Cortex of kidney (tissue), 1 donor: ENCODE measurements at places on chromosomes 2 and 18.

DNA sequence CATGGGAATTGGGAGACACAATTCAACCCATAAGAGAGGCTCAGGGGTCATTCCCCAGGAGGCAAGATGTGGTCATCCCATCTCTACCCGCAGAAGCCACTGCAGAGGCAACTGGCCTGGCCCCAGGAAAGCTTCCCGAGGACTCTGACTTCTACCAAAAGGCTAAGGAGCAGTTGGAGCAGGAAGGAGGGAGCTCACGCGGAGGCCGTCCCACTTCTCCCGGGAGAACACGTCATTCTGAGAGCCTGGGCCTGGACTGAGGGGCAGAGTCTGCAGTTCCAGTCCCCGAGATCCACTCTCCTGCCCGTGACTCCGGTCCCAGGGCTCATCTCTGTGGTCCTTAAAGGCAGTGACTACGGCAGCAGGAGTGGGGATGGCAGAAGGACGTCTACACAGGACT lies 69.0 kb upstream of the TAF1B start:
- DNase-seq: no peak

- no peak for DNase-seq
Observed at GRCh38 chr2:97737421-97738178, 24.2 kb downstream of the ZAP70 start.

DNA sequence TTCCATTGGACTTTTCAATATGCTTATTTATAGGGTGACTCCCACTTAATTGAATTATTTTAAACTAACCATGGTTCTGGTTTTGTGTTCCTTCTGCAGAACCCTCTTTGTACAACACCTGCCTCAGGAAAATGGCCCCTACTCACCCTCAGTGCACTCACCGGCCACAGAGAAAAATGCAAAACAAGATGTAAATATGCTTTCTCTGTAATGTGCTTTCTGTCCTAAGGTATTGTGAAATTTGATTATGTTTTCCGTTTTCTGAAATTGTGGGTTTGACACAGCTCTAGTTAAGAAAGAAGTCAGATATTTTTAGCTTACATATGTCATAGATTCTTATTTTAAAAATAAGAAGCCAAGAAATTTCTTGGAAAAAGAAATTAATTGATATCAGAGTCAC lies 357.7 kb upstream of the SMIM21 start:
- no peak for DNase-seq

DNA sequence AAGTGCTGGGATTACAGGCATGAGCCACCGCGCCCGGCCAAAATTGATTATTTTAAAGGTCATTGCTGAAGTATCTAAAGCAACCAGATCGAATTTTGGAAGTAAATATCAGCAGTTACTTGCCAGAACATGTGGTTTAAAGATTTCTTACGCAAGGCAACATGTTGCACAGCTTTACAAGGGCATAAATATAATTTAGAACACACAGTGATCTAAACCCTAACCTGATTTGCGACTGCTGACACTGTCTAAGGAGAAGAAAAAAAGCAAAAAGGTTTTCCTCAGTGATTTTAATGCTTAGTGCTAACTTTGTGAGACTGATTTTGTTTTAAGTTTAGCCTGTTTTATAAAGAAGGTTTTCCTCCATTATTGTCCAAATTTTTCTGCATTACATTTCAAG lies 569.9 kb upstream of the LINC00305 start:
- no peak for DNase-seq

DNA sequence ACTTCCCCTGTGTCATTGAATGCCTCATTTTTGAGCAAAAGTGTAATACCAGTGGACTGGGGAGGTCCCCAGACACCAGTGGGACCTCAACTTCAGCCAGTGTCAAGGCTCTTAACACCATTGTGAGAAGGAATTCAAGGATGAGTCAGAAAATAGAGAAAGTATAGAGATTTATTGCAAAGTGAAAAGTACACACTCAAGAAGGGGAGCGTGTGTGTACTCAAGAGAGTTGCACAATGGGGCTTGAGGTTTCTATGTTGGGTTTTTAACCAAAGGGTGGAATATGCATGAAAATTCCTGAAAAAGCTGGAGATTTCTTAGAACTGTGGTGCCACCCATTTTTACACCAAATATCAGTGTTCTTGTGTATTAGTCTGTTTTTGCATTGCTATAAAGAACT lies 81.9 kb downstream of the ADCYAP1 start:
- no peak for DNase-seq

- DNase-seq: no peak
Observed at GRCh38 chr2:26989156-26989555, 18.7 kb downstream of the MAPRE3 start.

DNA sequence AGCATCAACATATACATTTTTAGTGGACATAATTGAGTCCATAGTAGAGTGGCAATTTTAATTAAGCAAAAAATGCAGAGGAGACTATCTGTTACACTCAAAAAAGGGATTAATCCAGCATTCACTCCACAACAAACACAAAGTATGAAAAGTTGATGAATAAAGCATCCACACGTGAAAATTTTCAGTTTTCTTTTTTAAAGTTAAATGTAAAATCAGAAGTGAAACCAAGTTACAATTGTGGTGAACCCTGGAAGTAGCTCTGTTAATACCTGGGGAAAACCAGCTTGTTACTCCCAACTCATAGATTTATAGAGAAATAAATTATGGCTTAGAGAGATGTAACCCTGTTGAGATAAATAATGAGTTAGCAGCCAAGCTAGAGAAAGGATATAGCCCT lies 807.8 kb downstream of the TRIB2 start:
- no peak for DNase-seq

- no peak for DNase-seq
Observed at GRCh38 chr18:26656431-26656943, 108.1 kb upstream of the KCTD1 start.

DNA sequence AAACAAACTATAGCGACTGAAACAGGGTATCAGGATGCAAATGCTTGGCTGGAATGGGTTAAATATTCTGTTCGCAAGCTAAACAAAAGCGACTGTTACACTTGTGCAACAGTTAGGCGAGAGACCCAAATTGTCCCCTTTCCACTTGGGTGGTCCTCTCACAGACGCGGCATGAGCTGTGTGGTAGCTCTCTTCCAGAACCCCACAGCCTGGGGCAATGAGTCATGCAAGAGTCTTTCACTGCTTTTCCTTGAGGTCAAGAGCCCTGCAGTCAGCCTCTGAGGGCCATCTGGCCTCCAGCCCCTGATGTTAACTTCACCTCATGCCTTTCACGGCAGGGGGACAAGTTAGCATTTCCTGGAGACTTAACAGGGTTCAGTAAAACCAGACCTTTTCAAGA lies 25.7 kb downstream of the SULT1C4 start:
- DNase-seq: no peak

- no peak for DNase-seq
Observed at GRCh38 chr18:13070460-13070859, 79.3 kb downstream of the CEP192 start.

- DNase-seq: no peak
Observed at GRCh38 chr2:32258242-32258641, 6.4 kb downstream of the NLRC4 start.

DNA sequence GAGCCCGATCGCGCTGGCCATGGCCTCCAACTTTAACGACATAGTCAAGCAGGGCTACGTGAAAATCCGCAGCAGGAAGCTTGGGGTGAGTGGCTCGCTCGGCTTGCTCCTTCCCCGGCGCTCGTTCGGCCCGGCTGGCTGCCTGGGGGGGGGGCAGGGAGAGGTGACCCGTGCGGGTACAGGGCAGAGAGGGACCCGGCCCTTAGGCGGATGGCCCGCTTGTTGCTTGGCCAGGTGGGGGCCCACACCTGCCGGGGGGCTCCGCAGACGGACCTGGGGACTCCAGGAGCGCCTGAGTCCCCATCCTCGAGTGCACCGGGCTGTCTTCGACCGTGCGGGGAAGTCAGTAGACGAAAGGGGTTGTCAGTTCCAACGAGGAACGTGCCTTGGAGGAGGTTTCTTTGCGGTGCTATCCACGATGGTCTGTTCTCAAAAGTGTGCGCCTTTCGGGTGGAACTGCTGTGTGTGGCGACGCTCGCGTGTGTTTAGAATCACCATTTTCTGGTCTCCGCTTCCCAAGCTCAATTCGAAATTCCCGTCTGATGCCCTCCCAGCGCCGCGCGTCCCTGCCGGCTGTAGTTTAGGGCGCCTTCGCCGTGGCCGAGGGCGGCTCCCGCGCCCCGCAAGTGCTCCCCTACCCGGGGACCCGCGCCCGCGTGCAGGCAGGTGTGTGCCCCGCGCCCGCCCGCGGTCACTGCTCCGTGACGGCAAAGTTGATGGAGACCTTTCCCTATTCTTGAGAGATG lies 711 bp downstream of the DOK6 start:
- DNase-seq: no peak

DNA sequence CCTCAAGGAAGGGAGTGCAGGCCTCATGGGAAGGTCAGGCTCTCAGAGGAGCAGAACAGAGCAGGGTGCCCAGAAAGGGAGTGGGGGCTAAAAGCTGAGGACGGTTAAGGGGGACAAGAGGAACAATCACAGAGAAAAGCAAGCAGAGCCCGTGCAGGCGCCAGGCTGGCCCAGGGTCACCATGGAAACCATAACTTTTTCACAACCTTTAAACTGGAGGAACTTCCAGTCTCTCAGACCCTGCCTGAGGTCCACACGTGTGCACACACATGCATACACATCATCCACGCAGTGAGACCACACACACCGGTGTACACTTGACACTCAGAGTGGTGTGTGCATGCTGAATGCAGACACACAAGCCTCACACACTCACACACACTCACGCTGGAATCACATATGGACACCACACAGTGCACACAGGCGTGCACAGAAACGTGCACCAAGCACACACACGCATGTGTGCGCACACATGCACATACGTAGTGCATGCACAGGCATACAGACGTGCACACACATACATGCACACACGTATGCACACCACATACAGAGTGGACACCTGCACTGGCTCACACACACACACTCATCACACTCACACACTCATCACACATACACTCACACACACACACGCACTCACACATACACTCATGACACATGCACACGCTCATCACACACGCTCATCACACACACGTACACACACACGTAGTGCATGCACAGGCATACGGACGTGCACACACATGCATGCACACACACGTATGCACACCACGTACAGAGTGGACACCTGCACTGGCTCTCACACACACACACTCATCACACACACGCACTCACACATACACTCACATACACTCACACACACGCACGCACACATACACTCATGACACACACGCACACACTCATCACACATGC lies 37.2 kb upstream of the SNED1 start:
- no peak for DNase-seq

DNA sequence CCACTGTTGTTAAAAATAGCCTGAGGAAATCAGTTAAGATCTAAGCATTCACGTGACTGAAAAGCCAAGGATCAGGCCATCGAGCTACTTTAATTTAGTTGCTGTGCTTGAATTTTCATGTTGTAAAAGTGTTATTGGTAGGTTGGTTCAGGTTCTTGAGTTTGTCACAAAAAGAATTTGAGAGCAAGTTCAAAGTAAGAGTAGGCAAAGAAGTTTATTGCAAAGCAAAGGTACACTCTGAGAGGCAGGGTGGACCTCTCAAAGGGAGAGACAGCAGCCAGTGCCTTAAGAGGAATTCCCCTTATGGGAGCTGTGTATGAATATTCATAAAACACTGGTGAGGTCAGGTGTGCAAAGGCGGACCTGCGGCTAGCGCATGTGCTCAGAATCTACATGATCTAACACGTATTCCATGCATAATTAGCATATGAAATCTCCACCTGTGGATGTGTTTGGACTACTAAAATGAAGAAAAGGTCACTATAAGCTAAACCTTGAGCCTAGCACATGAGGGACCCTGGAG lies 236.5 kb downstream of the NDUFA10 start:
- no peak for DNase-seq
